ENCODE measurements at places on chromosomes 5 and 9. TPM values are rescaled to one million over a fixed set of nuclear protein-coding genes. Genes with fewer than 3 reads are reported as not detected.

The SLC34A3 gene
- 0.10 TPM for total RNA-seq

The STC2 gene
- total RNA-seq: 311 TPM

The FCN2 gene
- total RNA-seq: not detected

The C9orf153 gene
- not detected for total RNA-seq

The SELENOP gene
- total RNA-seq: 45.1 TPM

The MCTP1 gene
- 0.02 TPM for total RNA-seq

The CARD19 gene
- 85.7 TPM for total RNA-seq

The MPDZ gene
- 17.2 TPM for total RNA-seq

The ATP10B gene
- total RNA-seq: not detected

The IFNK gene
- total RNA-seq: not detected

The SLC25A2 gene
- total RNA-seq: 0.05 TPM

The ACOT12 gene
- not detected for total RNA-seq

The SLC4A9 gene
- total RNA-seq: not detected

The RIC1 gene
- 33.4 TPM for total RNA-seq

The PCDHGA11 gene
- total RNA-seq: not detected

The RNF183 gene
- total RNA-seq: not detected

The DND1 gene
- not detected for total RNA-seq

The ACTBL2 gene
- 9.3 TPM for total RNA-seq

The PCDHB11 gene
- 0.25 TPM for total RNA-seq

The FOXD1 gene
- 17.4 TPM for total RNA-seq

The COL15A1 gene
- 2.9 TPM for total RNA-seq

The KLHL9 gene
- total RNA-seq: 24.5 TPM

The LHX2 gene
- 5.3 TPM for total RNA-seq

The TEK gene
- 2.0 TPM for total RNA-seq

The SNAPC4 gene
- total RNA-seq: 3.0 TPM

The FAM81B gene
- total RNA-seq: not detected

The THBS4 gene
- total RNA-seq: 0.22 TPM

The GPR151 gene
- total RNA-seq: not detected

The NTRK2 gene
- total RNA-seq: 1.1 TPM

The PCA3 gene
- total RNA-seq: not detected

The LVRN gene
- total RNA-seq: not detected

The PCDHB3 gene
- total RNA-seq: 8.0 TPM

The SHC3 gene
- total RNA-seq: 3.2 TPM

The FGF18 gene
- not detected for total RNA-seq
